Naive thymus-derived CD4-positive, alpha-beta T cell (primary cell): ENCODE measurements at places on chromosomes 6 and 20. TPM values are rescaled to one million over a fixed set of nuclear protein-coding genes. Genes with fewer than 3 reads are reported as not detected.

DDR1 gene
- 1.8 TPM for polyA plus RNA-seq

- no peaks in the 10 kb centered on the region for H3K36me3 ChIP-seq
- no peaks in the 10 kb centered on the region for H3K27me3 ChIP-seq
- H3K4me3 ChIP-seq, result no peak overlapping the region
- no peak overlapping the region for H3K27ac ChIP-seq
- H3K4me1 ChIP-seq, result peaks cover 4% of the 10 kb centered on the region
These were observed 19.1 kb upstream of the BNIP5 start for GRCh38 chr6:36355819-36356218.

- no peak for DNase-seq
- H3K27me3 ChIP-seq, result no peaks in the 10 kb centered on the region
- peaks cover 15% of the 10 kb centered on the region for H3K36me3 ChIP-seq
- H3K27ac ChIP-seq, result no peak overlapping the region
- H3K4me3 ChIP-seq, result no peak overlapping the region
These were observed 18.0 kb downstream of the POLH start for GRCh38 chr6:43593938-43594337.

PLN gene
- polyA plus RNA-seq, result 0.34 TPM

OR2B6 gene
- not detected for polyA plus RNA-seq

DNA sequence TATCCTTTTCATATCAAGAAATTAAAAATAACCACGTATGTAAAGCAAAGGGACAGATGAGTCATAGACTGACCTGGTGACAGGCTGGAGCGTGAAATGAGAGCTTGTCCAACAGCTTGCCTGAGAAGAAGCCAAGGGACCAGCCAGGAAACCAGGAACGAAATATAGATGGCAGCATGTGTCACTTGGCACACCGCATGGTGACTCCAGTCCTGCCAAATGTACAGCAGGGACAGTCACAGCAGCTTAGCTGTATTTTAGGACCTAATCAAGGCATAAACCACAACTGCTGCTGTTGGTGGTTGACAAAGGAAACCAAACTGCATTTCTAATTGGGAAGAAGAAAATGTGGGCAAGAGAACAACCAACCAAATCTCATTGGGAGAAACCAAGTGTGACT, 755.0 kb downstream of the TFAP2A start:
- no peak for DNase-seq
- H3K27me3 ChIP-seq, result no peaks in the 10 kb centered on the region
- no peaks in the 10 kb centered on the region for H3K4me1 ChIP-seq
- no peak overlapping the region for H3K4me3 ChIP-seq

ARMC12 gene
- 1.0 TPM for polyA plus RNA-seq

- no peak overlapping the region for H3K27ac ChIP-seq
- H3K27me3 ChIP-seq, result no peaks in the 10 kb centered on the region
- no peak for DNase-seq
- H3K4me1 ChIP-seq, result no peaks in the 10 kb centered on the region
- no peak overlapping the region for H3K4me3 ChIP-seq
- H3K36me3 ChIP-seq, result no peaks in the 10 kb centered on the region
These were observed 376.4 kb downstream of the PREX1 start for GRCh38 chr20:48451401-48451800.

GRCh38 chr6:100305209-100305869, 159.4 kb downstream of the SIM1 start:
- H3K27me3 ChIP-seq, result no peaks in the 10 kb centered on the region
- H3K27ac ChIP-seq, result no peak overlapping the region
- no peaks in the 10 kb centered on the region for H3K4me1 ChIP-seq
- no peak for DNase-seq
- H3K36me3 ChIP-seq, result no peaks in the 10 kb centered on the region

GRCh38 chr20:38181207-38181801, 16.2 kb upstream of the TGM2 start:
- no peak overlapping the region for H3K27ac ChIP-seq
- H3K4me3 ChIP-seq, result no peak overlapping the region
- H3K4me1 ChIP-seq, result no peaks in the 10 kb centered on the region
- no peak for DNase-seq
- H3K27me3 ChIP-seq, result no peaks in the 10 kb centered on the region

DNA sequence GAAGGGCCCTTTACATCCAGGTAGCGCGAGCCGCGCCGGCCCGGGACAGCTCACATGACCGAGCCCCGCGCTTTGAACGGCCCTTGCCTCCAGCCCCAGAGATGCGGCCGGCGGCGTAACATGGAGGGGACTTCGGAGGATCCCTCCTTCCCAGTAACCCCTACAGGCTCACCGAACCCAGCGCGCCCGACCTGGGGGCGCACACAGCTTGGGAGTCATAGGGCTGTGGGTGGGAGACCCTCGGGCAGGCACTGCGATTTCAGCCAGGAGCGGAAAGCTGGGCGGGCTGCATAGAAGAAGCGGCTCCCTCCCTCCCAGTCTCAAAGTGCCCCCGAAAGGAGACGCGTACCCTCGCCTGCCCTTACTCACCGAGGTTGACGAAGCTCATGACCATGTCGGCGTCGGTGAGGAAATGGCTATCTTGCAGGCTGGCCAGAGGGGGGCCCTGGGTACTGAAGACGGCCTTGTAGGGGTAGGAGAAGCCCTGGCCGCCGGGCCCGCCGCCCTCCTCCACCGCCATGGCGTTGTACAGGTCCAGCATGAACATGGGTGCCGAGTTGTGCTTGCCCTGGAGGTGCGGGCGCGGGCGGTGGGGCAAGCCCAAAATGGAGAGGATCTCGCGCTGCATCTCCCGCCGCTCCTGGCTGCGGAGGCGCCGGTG, 975 bp downstream of the BMP7 start:
- DNase-seq, result no peak
- H3K27me3 ChIP-seq, result no peaks in the 10 kb centered on the region
- no peaks in the 10 kb centered on the region for H3K36me3 ChIP-seq
- H3K4me3 ChIP-seq, result no peak overlapping the region

PI16 gene
- 10.6 TPM for polyA plus RNA-seq

DNA sequence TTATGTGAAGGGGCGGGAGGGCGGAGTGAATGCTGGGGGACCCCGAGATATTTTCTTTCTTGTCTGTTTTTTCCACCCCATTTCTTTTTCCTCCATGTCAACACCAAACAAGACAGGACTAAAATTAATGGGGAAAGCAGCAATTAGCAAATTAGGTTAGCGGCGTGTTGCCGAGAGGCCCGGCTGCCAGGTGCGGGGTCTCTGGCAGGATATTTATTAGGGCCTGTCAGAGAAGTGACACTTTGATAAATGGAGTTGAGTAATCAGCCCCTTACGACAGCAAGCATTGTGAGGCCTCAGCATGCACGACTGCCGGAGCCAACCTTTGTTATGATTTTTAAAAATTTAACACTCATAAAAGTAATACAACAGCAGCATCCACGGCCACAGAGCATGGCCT, 193.8 kb downstream of the DHX35 start:
- H3K4me1 ChIP-seq, result no peaks in the 10 kb centered on the region
- no peak overlapping the region for H3K27ac ChIP-seq
- DNase-seq, result no peak
- no peak overlapping the region for H3K4me3 ChIP-seq
- no peaks in the 10 kb centered on the region for H3K27me3 ChIP-seq

ID4 gene
- polyA plus RNA-seq, result not detected

GRCh38 chr6:168518348-168518745, 77.4 kb downstream of the SMOC2 start:
- no peaks in the 10 kb centered on the region for H3K4me1 ChIP-seq
- no peak overlapping the region for H3K4me3 ChIP-seq
- H3K27me3 ChIP-seq, result no peaks in the 10 kb centered on the region
